ENCODE measurements at places on chromosomes 3 and 15.

GRCh38 chr3:188060840-188061544, 93.0 kb upstream of the LPP start:
- DNase-seq: peak; percentile 38

DNA sequence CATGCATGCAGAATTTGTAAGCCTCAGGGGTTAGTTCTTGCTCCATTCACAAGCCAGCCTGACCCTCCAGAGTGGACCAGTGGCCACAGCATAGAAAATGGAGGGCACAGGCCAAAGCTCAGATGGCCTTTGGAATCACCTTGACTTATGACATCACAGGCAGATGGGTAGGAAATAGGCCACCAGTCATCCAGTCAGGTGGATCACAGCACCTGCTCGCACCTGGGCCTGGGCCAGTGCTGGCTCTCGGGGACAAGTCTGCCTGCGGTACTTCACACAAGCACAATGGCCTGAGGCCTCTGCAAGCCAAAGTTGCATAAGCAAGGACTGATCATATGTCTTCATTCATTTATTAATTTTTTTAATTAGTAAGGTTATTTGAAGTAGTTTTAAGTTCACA, 39.3 kb downstream of the PPCDC start:
- DNase-seq: no peak

- no peak for DNase-seq
Observed at GRCh38 chr3:43054754-43055153, 51.1 kb downstream of the POMGNT2 start.

GRCh38 chr3:157460253-157460652, 23.6 kb downstream of the PTX3 start:
- no peak for DNase-seq

GRCh38 chr15:41019174-41019573, 65.9 kb downstream of the CHAC1 start:
- DNase-seq: no peak

DNA sequence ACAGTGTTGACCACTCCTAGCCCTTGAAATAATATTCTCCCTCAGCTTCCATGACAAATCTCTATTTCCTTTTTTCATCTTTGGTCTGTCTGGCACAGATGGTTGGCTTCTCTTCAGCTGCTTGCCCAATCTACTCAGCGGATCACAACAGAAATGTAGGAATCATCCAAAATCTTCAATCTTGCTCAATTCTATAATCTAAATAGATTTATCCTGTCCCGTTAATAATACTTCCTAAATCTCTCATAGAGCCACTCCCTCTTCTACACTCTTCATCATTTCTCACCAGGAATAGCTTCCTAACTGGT, 3.8 kb downstream of the PEAK1 start:
- DNase-seq: no peak

DNA sequence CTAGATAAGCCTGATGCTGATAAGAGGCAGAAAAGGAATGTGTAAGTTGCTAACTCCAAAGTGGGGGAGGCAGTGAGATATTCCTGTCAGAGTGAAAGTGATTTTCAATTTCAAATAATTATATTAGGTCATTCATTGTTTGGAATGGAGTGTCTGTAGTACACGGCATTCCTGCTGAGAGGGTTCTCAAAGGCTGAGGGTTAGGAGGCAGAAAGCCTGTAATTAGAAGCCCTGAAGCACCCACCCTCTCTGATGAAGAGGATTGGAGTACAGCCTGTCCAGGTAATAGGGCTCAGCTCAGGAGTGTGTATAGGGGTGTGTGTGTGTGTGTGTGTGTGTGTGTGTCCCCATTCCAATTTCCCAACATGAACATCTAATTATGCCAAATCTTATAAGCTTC, 486.8 kb downstream of the MAGI1 start:
- DNase-seq: no peak

- no peak for DNase-seq
Observed at GRCh38 chr3:4290272-4290893, 12.8 kb upstream of the SETMAR start.

DNA sequence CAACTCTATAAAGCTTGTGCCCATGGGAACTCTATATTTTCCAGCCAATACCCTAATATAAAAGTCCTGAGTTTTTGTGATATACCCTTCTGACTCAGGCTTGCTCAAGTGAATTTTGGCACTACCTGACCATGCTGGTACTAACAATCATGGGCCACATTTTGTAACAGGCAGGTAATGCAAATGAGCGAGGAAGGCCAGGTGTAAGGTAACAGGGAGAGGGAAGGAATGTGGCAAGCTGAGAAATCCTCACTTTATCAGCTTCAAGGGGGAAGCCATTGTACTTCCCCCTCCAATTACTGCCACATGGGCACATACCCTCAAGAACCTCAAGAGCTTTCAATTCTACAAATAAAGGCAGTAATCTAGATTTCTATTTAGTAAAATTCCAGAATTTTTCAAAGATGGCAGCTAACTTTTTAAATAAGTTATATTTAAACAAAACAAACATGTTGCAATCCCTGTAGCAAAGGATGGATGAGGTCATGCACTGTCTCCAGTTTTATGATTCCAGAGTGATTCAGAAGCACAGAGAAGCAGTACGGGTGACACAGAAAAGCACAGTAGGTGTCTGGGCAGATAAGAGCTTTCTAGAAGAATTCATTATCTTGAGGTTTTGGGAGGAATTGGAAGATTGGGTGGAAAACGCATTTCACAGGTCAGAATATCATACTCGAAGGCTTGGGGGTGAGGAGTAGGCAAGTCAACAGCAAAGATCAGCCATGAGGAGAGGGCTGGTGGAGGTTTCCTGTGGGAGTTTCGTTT, 87.6 kb downstream of the FOXP1 start:
- DNase-seq: no peak

- no peak for DNase-seq
Observed at GRCh38 chr3:117483839-117484238, 774.3 kb downstream of the TUSC7 start.

DNA sequence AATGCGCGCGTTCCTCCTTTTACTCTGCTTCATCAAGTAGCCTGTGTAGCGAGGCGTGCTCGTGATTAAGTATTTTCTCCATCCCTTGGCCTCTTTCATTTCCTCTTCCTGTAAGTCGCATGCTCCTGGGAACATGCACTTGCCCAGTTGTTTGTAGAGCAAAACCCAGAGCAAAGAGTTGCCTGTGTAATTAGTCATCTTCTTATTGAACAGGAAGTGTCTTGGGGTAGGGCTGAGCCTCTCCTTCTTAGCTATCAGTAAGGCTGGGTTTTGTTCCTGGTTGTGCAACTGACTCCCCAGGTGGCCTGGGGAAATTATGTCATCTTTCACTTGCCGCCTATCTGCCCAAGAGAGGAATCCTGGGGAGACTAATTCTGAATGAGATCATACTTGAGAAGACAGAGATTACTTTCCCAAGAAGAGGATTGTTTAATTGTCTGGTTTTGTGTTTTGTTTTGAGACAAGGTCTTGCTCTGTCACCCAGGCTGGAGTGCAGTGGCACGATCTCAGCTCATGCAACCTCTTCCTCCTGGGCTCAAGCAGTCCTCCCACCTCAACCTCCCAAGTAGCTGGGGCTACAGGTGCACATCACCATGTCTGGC, 14.9 kb downstream of the LIPH start:
- no peak for DNase-seq

DNA sequence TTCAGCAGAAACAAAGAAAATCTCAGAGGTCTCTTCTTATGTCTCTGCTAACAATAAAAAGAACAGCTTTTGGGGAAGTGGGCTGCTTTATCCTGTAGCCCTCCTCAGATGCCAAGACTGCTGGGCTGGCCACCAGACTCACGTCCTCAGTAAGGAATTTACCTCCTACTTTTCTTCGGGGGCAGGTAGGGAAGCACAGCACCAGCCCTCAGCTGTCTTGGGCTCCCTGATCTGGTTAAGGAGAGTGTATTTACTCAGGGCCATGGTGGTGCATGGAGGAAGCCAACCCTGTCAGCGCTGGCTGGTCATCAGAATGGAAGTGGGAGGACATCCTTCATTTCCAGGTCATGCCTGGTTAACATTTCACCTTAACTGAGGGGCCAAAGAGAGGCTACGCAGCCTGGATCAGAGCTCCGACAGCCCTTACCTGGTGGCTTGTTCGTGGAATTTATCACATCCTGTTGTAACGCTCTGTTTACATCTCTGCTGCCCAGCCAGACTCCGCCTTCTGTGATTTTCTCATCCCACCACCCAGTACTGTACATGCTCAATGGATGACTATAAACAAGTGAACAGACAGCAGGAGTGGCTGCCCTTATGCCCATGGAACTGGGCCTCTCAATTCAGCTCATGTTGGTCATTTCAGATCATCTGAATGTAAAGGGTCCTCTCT, 108.3 kb downstream of the IGF2BP2 start:
- no peak for DNase-seq

DNA sequence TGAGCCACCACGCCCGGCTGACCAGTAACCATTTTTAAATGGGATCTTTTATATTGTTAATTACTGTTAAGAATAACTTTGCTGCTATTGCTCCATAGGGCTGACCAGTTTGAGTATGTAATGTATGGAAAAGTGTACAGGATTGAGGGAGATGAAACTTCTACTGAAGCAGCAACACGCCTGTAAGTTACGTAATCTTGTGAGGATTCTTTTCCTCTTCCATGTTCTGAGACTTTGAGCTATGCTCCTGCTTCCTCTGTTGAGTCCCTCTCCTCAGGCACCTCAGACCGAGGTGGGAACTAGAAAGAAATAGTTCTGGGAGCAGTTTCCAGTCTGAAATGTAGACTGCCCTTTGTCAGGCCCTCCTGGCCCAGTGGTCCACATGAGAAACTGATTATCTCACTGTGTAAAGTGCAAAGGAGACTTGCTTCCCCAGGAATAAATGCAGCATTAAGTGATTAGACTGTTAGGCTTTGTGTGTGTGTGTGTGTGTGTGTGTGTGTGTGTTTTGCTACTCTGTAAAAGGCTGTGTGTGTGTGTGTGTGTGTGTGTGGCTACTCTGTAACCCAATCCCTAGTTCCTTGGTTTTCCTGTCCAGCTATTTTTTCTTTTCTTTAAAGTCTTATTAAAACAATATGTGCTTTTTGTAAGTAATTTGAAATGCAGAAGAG, 5.2 kb downstream of the POLR2H start:
- no peak for DNase-seq

GRCh38 chr3:57158325-57158724, 6.8 kb downstream of the IL17RD start:
- no peak for DNase-seq

GRCh38 chr3:152444029-152444641, 175.4 kb downstream of the MBNL1 start:
- DNase-seq: no peak

GRCh38 chr3:28139967-28140634, 101.3 kb upstream of the CMC1 start:
- no peak for DNase-seq

GRCh38 chr3:101268141-101268540, 52.2 kb downstream of the IMPG2 start:
- no peak for DNase-seq

- no peak for DNase-seq
Observed at GRCh38 chr3:126345641-126346460, 11.4 kb downstream of the KLF15 start.

- no peak for DNase-seq
Observed at GRCh38 chr3:86578071-86578470, 412.9 kb downstream of the VGLL3 start.

DNA sequence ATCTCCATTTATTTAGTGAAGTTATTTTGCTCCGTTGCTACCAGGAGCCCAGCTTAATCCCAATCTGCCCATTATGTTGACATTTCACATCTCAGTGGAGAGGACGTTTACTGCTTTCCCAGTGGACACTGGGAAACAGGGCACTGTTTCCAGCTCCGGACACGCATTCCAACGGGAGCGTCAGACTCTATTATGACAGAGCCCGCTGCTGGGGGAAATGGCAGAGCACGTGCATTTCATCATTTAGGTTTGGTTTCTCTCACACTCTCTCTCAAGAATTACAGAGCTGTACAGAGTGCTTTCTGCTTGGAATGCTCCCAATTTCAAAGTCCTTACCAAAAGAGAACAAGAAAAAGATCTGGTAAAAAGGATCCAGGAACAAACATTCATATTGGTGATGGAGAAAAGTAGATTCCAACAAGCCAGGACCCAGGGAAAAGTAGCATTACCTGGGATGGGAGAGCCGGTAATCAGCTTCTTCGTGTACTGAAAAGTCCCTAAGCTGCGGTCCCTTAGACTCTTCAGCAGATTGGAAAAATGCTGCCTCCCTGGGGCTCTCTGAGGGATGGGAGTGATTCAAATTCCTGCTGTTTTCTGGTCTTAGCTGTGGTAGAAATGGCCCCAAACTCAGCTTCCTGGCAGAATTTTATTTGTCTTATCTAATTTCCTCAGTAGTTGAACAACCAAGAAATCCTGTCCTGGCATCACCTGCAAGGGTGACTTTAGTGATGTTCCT, 136.0 kb upstream of the THBS1 start:
- no peak for DNase-seq

DNA sequence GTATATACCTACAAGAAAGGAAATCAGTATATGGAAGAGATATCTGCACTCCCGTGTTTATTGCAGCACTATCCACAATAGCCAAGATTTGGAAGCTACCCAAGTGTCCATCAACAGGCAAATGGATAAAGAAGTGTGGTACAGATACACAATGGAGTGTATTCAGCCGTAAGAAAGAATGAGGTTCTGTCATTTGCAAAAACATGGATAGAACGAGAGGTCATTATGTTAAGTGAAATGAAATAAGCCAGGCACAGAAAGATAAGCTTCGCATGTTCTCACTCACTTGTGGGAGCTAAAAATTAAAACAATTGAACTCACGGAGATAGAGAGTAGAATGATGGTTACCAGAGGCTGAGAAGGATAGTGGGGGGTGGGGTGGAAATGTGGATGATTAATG, 53.1 kb downstream of the FAM81A start:
- no peak for DNase-seq

- DNase-seq: no peak
Observed at GRCh38 chr3:32157600-32158264, 51.3 kb downstream of the GPD1L start.

DNA sequence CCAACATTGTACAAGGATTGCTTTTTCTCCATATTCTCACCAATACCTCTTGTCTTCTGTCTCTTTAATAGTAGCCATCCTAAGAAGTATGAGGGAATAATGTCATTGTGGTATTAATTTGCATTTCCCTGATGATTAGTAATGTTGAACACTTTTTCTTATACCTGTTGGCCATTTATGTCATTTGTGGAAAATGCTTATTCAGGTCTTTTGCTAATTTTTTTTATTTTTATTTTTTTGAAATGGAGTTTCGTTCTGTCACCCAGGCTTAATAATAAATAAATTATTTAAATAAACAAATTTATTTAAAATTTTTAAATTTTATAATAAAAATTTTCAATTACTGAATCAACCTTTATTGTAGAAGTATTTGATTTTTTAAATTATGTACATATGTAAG, 37.1 kb downstream of the REC114 start:
- DNase-seq: no peak

GRCh38 chr3:141506071-141506470, 19.2 kb downstream of the RASA2 start:
- no peak for DNase-seq

DNA sequence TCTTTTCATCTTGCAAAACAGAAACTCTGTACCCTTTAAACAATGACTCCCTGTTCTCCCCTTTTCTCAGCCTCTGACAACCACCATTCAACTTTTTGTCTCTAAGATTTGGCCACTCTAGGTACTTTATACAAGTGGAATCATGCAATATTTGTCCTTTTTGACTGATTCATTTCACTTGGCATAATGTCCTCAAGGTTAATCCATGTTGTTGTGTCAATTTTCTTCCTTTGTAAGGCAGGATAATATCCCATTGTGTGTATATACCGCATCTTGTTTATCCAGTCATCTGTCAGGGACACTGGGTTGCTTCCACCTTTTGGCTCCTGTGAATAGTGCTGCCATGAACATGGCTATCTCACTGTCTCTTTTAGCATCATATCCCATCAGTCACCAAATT, 10.3 kb downstream of the USP13 start:
- no peak for DNase-seq

- no peak for DNase-seq
Observed at GRCh38 chr3:49930168-49930690, 618 bp upstream of the MON1A start.

Measured in activated T-helper 1 cell treated with anti-CD3 and anti-CD28 coated beads, Interleukin-2, amount 50 U/mL, for 16 hours (primary cell).